Activated CD8-positive, alpha-beta memory T cell treated with anti-CD3 and anti-CD28 coated beads for 4 hours (primary cell): ENCODE measurements at places on chromosomes 12 and 14.

- no peak for DNase-seq
Measured at GRCh38 chr12:98121963-98122362, 393.4 kb upstream of the TMPO start.

- no peak for DNase-seq
Measured at GRCh38 chr12:50249464-50250182, 33.7 kb downstream of the LIMA1 start.

GRCh38 chr12:28258998-28259397, 68.7 kb downstream of the CCDC91 start:
- DNase-seq, result no peak

GRCh38 chr12:66627988-66628317, 50.9 kb downstream of the GRIP1 start:
- no peak for DNase-seq

- no peak for DNase-seq
Measured at GRCh38 chr12:127984386-127985055, 282.4 kb upstream of the TMEM132C start.

- DNase-seq, result no peak
Measured at GRCh38 chr12:129903092-129903945, 506 bp downstream of the TMEM132D start.

DNA sequence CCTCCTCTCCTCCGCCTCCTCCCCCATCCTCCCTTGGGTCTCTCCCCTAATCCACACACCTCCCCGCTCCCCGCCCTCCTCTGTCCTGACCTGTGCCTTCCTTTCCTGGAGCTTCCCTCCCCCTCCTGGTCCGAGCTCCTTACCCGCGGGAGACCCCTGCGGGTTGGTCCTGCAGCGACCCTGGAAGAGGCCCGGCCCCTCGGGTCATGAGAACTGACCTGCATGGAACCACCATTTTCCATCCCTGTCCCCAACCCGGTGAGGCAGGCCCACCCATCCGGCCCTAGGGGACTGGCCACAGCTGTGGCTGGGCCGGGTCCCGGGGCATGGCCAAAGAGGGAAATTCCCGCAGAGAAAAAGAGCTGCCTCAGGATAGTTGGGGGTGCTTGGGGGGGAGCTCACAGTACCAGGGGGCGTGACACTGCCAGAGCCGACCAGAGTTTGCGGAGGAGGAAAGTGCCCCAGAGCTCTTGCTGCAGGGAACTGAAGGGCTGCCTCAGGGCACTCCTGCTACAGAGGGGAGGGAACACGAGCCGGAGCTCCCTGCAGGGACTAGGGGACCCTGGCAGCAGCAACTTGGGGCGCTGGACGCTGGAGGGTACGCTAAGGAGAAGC, 613 bp downstream of the ARHGEF40 start:
- no peak for DNase-seq

- no peak for DNase-seq
Measured at GRCh38 chr12:92489781-92490180, 213.0 kb upstream of the PLEKHG7 start.
